Muscle of arm (tissue), 14 donors: ENCODE measurements at places on chromosomes 7 and 10. TPM values are rescaled to one million over a fixed set of nuclear protein-coding genes. Genes with fewer than 3 reads are reported as not detected.

DNA sequence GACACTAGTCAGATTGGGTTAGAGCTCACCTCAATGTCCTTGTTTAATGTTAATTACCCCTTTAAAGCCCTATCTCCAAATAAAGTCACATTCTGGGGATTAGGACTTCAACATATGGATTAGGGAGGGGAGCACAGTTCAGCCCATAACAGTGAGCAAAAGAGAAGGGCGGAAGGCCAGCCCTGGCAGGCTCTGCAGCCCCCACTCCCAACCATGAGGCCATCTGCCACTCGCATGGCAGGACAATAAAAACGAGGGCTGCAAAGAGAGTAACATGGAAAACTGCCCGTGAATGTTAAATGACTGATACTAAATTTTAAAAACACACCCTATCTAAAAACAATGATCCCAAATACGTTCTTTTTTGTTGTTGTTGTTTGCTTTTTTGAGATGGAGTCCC lies 38.7 kb downstream of the RGS10 start:
- DNase-seq: no peak

DNA sequence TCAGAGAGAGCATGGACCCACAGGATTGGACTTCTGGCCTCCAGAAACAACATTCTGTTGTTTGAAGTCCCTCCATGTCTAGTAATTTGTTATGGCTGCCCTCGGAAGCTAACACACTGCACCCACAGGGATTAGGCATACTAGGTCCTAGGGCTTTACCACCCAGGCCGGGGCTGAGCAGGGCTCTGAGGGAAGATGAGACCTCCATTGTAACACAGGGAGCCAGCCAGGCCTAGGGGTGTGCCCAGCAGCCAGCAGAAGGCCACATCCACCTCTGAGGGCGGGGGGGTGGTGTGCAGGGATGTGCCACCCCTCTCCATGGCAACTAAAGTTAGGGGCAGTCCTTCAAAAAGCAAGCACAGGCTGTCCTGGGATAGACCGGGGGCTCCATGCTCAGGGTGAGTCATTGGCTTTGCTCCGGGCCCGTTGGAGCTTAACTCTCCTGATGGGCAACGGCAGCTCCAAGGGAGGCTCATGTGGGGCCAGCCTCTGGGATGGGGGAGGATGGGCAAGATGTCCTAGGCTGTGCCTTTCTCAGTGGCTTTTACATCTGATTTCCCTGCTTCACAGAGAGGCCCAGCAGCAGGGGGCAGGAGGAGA lies 96.6 kb upstream of the GPR26 start:
- DNase-seq: no peak

The SAP25 gene
- polyA plus RNA-seq: 2.6 TPM

DNA sequence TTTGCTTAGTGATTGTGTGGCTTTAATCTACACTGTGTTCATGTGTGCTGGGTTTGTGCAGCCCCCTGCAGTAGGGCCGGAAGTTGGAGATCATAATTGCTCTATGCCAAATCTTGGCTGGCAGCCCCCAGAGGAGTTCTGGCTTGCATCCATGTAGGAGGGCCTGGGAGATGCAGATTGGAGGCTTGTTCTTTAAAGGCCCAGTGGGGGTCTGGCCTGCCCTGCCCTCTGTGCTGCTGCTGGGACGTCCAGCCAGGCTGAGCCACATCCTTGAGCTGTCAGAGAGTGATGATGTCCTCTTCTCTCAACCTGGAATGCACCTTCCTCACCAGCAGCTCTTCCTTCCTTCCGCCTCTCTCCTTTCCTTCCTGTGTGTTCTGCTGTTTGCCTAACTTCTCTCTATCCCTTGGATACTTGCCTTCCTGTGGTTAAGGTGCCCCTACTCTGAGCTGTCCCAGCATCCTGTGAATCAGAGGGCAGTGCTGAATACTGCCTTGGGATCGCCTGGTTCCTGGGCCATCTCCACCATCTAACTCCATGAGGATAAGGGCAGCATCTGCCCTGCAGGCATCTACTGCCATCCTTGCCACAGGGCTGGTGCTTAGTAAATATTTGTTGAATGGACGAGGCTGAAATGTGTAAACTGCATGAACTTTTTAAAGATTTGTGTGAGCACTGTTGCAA lies 30.2 kb downstream of the DOCK1 start:
- no peak for DNase-seq

DNA sequence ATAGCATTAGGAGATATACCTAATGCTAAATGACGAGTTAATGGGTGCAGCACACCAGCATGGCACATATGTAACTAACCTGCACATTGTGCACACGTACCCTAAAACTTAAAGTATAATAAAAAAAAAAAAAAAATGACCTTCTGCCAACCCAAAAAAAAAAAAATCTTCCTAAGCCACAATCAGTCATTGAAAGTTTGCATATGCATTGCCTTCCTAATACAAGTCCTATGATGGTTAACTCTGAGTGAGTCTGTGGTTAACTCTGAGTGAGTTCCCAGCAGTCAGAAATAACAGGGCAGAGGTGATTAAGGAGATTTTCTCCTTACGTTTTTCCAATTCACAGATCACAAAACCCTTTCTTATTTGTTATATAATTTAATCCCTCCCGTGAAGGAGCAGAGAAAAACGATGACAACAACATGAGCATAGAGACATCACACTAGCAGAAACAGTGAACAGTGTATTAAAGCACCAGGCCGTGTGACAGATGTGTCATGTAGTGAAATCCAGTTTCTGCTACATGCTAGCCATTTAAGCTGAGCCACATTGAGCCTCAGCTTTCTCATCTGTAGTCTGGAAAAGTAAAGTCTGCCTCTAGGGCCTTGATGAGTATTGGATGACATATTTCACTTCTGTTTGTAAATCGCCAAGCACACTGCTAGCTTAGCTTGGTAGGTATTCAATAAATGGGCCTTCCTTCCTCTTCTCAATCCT lies 7.4 kb upstream of the RNF148 start:
- DNase-seq: no peak

DNA sequence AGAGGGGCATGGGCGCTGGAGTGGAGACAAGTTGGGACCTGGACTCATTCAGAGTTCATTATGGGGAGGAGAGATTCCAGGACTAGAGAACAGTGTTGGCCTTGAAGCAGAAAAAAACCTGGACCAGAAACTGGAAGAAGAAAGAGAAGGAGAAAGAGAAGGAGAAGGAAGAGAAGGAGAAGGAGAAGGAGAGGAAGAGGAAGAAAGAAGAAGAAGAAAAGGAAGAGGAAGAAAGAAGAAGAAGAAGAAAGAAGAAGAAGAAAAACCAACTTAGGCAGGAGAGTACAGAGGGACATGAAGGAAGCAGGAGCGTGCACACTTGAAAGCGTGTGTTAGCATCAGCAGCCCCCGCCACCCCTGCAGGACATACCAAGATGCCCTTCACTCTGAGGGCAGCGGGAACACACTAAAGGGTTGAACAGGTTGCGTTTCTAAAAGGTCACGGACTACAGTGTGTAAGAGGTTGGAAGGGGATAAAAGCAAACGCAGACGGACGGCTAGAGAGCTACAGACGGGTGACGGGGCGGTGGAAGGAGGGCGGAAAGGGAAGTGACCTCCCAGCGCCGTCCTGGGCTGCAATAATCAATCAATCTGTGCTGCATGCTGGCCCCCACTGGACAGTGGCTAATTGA lies 95.3 kb downstream of the SEC61G start:
- no peak for DNase-seq

DNA sequence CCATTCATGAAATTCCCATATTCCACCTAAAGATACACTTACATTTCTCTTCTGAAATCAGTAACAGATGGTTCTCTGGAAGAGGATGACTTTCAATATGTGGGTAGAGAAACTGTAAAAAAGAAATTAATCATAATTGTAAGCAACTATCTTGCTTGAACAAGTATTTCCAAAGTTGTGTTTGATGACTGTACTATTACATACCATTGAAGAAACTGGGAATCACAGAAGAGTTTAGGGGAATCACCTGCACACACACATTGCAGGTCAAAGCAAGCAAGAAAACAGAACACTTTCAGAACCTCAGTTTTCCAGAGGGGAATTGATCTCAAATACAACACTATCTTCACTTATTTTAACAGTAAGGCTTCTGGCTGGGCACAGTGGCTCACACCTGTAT lies 33.6 kb downstream of the GSAP start:
- DNase-seq: no peak

GRCh38 chr10:15859906-15860691 lies at the start of gene MINDY3:
MINDY3 (minus strand) TSS chr10:15860507; CDS start chr10:15860299, 208 bp downstream.
- DNase-seq: peak; percentile 89

DNA sequence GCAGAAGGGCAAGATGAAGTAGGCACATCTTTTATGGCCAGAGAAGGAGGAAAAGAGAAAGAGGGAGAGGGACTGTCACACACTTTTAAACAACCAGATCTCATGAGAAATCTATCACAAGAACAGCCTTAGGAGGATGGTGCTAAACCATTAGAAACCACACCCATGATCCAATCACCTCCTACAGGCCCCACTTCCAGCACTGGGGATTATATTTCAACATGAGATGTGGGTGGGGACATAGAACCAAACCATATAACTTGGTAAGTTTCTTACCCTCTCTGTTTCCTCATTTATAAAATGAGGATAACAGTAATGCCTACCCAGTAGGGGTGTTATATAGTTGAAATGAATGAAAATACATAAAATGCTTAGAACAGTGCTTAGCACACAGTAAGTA lies 66.0 kb downstream of the CHCHD3 start:
- no peak for DNase-seq

The ITGA8 gene
- 12.1 TPM for polyA plus RNA-seq

DNA sequence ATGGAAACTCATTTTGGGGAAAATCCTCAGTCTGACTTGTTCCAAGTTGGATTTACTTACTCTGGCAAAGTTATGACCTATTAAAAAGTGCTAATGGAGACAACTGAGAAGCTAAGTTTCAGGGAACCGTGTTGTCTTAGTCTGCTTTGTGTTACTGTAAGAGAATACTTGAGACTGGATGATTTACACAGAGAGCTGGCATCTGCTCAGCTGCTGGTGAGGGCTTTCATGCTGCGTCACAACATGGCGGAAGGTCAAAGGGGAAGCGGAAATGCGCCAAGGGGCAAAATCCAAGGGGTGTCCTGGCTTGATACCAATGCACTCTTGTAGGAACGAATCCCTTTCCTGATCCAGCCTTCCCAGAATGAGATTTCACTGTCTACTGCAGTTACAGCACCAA lies 46.4 kb downstream of the MTURN start:
- DNase-seq: no peak

DNA sequence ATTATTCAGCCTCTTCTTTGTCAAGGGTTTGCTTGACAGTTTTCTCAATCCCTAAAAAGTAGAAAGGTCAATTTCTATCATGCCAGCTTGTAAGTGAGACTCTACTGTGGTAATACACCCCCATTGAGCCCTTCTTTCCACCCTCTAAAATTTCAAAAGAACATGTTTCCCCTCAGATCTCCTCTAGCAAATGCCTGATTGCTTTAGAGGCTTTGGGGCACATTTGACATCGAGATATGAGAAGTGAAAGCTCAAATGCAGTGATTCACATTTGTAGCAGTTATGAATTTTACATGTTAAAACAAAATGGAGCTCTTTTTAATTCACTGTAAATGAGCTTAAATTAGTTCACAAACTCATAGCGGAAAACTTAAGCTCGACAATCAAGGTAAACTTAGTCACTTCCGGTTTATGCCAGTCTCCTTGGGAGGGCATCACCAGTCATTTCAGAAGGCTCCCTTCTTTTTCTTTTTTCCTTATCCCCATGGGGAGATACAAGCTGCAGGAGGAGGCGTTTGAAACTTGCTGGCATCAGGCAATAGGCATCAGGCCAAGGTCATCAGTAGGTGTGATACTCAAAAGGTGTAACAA lies 55.3 kb upstream of the ADO start:
- no peak for DNase-seq

GRCh38 chr7:55572378-55573233 lies at the start of gene VOPP1:
VOPP1 (minus strand) TSS chr7:55572502; CDS start chr7:55572324, 178 bp downstream.
- DNase-seq: peak; percentile 63

- DNase-seq: no peak
Observed at GRCh38 chr10:109931163-109931562, 7.9 kb upstream of the XPNPEP1 start.

The MEOX2 gene
- polyA plus RNA-seq: 95.6 TPM

- no peak for DNase-seq
Observed at GRCh38 chr7:128135159-128135514, 103.9 kb upstream of the LRRC4 start.
